ENCODE measurements at places on chromosomes 1 and 21.

- no peak for DNase-seq
These were observed 66.1 kb upstream of the PLA2G4A start for GRCh38 chr1:186762653-186763052.

- DNase-seq, result no peak
These were observed 10.5 kb downstream of the SERINC2 start for GRCh38 chr1:31423418-31423947.

DNA sequence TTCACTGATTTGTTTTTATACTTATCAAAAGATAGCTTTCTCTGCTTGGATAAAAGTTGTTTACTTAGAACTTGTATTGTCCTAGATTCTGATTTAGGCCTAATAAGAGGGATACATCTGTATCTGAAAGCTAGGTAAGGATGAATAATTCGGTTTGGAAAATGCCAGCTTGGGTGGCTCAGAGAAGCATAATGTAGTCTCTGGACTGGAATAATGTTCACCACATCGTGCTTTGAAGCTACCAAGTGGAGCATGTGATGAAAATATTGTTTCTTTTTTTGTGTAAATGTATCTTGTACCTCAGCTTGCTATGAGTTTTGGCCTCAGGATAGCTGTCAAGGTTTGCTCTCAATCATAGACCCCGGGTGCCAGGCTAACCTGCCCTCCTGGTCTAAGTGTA lies 49.2 kb downstream of the VPS13D start:
- DNase-seq, result no peak

DNA sequence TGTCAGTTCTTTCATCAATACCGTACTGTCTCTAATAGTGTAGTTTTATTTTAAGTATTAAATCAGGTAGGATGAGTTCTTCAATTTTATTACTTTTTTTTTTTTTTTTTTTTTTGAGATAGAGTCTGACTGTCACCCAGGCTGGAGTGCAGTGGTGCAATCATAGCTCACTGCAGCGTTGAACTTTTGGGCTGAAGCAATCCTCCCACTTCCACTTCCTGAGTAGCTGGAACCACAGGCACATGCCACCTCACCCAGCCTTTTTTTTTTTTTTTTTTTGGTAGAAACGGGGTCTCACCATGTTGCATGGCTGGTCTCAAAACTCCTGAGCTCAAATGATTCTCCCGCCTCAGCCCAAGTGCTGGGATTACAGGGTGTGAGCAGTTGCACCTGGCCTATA lies 44.3 kb downstream of the INAVA start:
- no peak for DNase-seq
